ENCODE measurements at places on chromosomes 12 and 14.

DNA sequence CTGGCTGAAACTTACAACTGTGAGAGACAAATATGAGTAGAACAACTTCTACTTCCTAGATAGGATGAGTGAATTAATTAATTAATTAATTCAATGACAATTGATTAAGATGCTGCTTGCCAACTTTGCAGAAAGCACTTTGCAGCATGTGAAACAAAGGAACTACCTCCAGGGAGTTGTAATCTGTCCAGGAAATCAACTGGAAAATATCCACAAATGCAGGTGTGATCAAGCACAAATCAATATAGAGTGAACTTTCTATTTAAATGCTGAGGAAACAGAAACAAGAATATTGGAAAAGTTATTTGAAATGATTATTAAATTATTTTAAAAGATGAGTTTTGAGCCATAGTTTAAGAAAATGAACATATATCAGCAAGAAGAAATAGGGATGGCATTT, 163.9 kb upstream of the ARID2 start:
- DNase-seq, result no peak

DNA sequence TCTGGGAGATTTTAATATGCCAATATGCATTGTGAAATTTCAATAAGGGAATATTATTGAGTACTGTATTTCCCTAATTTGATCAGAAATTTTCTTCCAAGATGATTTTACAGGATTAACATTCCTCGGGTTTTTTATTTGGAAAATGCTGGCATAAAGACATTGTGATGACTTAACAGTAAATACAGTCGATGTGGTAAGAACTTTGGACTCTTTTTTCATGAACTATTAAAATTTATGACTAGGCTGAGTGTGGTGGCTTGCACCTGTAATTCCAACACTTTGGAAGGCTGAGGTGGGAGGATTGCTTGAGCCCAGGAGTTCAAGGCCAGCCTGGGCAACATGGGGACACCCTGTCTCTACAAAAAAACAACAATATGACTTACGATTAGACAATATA, 197.1 kb upstream of the RASSF8 start:
- no peak for DNase-seq

- DNase-seq, result no peak
These were observed 62.3 kb upstream of the DDX11 start for GRCh38 chr12:31011336-31011735.

DNA sequence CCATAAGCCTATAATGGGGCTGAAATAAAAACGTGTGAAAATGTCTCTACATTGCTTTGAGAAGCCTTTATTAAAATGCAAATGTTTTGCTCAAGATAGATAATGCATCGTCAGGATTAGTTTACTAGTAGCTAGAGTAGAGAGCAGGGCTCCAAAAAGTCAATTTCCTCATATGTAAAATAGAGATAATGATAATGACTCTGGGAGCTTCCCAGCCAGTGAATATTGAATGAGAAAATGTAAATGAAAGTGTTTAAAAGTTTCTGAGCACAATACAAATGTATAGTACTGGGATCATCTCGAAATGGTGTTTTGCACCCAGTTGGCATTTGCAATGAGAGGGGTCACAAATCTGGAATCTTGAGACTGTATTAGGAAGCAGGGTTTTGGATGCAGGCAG, 135.3 kb downstream of the OTOGL start:
- DNase-seq, result no peak

DNA sequence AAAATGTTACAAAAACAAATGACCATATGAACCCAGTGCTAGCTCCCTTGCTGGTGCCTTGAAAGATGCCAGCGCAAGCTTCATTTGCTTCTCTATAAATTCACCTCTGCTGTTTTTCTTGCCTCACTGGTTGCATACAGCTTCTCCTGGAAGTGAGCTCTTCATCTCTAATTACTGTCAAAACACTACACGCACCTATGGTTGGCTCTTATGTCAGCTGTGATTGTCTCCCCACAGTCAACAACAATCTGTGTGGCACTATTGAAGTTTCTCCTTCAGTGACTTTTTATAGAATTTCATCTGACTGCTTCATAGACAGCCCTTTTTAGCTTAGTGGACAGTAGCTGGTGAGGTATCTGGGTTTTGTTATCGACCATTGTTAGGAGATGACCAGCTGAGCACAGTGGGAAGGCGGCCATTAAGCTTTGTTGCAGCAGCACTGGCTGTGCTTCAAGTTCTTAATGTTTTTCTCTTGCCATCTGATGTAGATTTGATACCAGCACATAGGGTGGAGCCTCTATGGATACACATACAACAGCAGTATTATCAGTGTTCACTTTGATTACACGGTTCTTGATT, 131.8 kb downstream of the KITLG start:
- DNase-seq, result no peak

DNA sequence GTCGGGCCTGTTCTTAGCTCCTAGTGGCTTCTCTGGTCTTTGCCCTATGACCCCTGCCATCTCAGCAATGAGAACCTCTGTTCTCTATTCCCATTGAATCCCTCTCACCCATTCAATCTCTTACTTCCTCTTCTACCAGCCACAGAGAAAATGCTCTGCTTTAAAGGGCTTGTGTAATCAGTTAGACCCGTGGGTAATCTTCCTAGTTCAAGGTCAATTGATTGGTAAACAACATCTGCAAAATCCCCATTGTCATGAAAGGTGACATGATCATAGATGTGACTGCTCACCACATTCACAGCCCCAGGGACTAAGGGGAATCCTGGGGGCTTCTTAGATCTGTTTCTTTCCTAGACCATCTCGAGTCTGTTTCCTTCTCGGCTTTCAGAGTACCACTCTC, 7.2 kb upstream of the CCDC197 start:
- DNase-seq, result no peak

DNA sequence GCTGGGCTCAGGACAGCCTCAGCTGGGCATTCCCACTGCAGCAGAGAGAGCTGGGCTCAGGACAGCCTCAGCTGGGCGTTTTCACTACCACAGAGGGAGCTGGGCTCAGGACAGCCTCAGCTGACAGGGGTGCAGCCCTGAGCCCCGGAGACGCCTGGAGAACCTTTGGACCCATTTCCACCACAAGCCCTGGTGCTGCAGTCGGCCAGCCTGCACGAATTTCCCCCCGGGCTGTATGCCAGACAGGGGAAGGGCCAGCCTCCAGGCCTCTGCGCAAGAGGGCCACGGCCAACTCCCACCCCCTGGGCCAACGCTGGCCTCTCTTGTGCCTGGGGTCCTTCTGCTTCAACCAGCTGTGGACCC, 2.6 kb upstream of the C14orf180 start:
- DNase-seq, result no peak

- peak; percentile 81 for DNase-seq
These were observed 250.5 kb downstream of the DPF3 start for GRCh38 chr14:72643317-72643801.

GRCh38 chr14:75597149-75597548, 18.7 kb downstream of the FLVCR2 start:
- no peak for DNase-seq

DNA sequence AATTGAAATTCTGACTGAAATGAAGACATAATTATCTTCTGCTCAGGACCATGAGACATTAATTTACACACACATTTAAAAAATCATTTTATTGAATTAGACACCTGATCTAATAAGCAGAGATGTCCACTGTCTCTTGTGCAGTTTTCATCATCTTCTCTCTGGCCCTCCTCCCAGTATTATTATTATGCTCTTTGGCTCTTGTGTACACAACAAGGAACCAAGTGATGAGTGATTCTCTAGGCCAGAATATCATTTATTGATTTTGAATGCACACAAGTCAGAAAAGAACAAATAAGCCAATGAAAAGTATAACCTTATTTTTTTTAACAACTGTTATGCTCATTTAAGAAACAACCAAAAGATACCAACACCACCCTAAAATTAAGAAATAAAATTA, 244.7 kb upstream of the KRR1 start:
- DNase-seq, result no peak

GRCh38 chr12:103929784-103930033, 501 bp upstream of the HSP90B1 start:
- DNase-seq, result no peak

DNA sequence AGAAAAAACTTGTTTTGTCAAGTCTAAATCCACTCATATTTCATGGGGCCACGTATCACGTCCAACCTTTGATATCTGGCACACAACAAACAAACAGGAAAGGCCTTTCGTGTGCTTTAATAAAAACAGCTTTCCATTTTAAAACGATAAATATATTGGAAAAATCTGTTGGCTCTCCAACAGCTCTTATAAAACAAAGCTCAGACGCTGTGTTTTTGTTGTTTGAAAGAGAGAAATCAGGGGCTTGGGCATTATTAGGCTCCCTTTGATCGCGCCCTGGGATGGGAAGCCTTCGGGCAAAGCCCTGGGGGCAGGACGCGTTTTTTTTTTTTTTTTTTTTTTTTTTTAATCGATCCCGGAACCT, 429 bp upstream of the PLEKHA5 start:
- DNase-seq, result peak; percentile 2

DNA sequence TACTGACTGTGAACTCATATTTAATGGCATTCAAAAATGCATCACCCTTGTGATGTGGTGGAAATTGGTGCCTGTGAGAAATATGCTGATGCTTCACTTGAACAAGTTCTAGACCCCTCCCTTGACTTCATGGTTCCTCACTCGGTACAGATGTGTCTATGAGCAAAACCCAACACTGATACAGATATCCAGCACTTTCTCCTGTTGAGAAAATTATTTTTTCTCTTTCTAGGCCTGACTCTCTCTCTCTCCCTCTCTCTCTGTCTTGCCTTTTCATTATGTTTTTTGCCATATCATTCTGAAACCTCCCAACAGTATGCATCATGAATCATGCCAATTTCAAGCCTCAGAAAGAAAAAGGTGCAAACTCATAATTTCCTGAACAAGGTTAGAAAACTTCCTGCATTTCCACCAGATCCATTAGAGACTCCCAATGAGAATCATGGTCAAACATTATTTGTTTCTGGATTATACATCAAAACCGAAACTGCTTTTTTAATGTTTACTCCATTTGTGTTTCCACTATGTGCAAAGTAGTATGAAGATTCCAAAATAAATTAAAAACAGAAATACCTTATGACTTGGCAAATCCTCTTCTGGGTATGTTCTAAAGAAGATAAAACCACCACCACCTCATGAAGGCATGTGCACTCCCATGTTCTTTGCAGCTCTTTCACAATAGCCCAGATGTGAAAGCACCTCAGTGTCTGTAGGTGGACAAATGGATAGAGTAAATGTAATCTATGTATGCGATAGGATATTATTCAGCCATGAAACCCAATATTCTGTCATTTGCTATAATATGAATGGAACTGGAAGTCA, 543.6 kb downstream of the TMEM121 start:
- no peak for DNase-seq

DNA sequence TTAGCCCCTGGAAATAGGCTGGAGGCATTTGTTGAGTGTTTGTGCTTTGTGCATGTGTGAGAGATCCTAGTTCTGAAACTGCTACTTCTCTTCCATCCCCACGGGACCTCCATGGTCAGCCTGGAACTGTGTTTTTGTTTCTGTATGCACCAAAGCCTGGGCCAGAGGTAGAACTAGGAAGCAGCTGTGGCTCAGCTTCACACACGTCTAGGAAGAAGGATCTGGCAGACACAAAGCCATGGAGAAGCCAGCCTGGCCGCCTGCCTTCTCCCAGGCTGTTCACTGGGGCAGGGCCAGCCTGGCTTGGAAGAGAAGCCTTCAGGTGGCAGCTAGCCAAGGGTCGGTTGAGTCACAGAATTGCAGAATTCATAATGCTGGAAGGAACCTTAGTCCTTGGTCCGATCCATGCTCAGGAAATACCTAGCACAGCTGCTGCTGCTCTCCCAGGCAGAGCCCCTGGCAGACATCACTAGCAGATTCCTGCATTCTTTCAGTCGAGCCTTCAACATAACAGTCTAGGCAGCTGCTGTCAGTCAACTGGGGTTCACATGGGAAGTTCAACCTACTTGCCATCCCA, 27.0 kb downstream of the RIN3 start:
- peak; percentile 87 for DNase-seq

DNA sequence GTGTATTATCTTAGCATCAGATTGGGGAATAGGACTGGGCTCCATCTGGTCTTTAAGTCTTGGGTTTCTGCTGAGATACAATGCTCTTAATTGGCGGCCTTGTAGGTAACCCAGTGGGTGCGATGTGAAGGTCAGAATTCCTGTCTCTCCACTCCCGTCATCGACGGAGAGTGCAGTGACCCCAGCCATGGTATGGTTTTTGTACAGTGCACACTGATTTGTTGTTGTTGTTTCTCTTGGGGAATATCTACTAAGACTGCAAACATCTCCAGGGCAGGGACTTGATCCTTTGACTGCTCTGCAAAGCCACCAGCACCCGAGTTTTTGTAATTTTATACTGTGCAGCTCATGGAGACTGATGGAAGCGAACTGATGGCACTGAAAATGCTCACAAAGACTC, 41.4 kb downstream of the KCNA1 start:
- DNase-seq, result no peak

GRCh38 chr14:43872752-43873655, 634.1 kb downstream of the FSCB start:
- no peak for DNase-seq

DNA sequence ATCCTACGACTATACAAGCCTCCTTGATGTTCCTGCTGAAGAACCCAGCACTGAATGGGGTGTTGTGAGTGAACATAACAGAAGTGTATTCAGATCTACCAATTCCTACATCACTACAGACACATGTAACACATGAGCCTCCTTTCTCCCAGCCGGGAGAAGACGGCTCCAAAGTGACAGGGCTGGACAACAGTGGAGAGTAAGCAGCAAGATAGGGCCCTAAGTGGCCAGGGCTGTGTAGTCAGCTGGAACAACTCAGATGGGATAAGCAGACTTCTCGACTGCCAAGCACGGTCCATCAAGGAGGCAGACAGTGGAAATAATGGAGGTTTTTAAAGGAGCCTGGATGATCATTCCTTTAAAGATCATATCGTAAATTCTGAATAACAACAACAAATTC, 73.5 kb downstream of the TTC7B start:
- no peak for DNase-seq

DNA sequence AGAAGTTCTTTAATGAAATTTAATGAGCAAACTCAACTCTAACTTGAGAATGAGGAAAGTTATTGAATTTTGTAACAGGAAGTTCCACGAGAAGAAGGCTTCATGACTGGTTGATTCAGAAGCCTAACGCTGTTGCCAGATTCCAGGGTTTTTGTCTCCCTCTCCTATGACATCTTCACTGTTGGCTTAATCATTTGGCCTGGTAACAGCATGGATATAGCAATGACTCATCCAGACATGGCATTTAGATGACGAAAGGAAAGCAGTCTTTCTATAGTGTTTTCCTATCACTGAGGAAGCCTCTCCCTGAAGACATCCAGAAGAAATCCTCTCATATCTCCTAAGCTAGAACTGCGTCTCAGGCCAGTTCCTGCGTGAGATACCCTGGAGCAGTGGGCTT, 9.4 kb upstream of the KCNA1 start:
- DNase-seq, result peak; percentile 33

Measured in cerebellum (tissue), 4 donors.